ENCODE measurements at places on chromosomes 12 and 14. TPM values are rescaled to one million over a fixed set of nuclear protein-coding genes. Genes with fewer than 3 reads are reported as not detected.

The CAPZA3 gene
- total RNA-seq, result not detected

GRCh38 chr12:6340032-6340638 is 1.7 kb downstream of the TNFRSF1A start:
- DNase-seq, result peak; percentile 69

DNA sequence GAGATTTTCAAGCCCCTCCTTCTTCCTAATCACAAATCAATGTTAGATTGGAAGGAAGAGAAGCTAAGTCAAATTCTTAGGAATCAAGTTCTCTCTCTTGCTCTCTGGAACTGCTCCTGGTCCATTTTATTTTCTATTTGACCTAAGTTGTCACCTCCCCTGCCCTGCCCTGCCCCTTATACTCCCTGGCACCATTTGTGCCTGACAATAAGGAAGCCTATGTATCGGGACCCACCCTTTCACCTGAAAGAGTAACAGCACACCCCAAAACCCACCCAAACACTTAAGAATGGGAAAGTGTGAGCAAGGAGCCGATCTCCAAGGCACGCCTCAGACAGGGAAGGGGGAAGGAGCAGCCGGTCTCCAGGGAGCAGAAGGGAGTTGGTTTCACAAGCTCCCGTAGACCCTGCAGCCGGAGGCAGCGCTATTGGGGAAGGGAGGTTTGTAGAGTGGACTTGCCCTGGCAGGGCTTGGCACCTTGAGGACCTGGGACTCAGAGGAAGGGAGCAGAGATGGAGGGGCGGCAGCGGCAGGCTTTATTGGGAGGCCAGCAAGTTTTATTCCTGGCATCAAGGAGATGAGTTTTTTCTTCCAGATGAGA is 1.6 kb downstream of the LRRC74A start:
- no peak for DNase-seq

The ALDH1L2 gene
- 63.9 TPM for total RNA-seq

DNA sequence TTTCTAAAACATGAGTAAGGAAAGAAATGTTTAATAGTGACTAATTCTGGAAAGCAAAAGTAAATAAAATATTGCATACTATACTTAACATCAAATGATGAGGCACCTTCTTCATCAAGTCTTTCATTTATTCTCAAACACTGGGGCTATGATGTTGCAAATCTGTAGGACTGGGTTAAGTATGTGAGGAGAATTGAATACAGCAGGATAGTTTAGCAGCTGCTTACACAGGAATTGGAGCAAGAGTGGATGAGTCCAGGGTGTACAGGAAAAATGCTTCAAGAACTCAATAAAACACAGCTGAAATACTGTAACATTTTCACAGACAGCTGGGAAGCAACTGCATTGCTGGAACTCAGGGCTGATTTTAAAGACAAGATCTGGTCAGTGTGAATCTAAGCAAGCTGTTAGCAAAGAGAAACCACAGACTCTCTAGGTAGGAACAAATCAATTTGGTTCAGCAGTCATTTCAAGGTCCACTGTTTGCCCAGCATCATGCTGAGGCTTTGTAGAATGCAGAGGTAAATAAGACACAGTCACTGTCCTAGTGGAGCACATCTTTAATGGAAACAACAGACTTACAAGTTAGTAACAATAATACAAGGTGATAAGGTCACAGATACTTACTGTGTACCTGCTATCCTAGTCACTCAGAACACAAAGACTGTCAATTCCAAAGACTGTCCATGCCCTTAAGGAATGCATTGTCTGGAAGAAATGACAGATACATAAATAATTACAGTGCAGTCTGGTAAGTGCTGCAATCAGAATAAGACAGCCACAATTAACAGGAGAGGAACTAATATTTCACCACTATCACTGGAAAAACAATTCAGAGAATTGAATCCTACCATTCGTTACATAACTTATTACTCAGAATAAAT is 96.8 kb upstream of the DACT1 start:
- DNase-seq, result no peak

The ACVR1B gene
- total RNA-seq, result 13.0 TPM

- peak; percentile 17 for DNase-seq
Measured at GRCh38 chr12:80099259-80099658, at the start of gene OTOGL. TSS of gene OTOGL (plus strand) at chr12:80099537. CDS start at chr12:80209432, 109,895 bp downstream.

DNA sequence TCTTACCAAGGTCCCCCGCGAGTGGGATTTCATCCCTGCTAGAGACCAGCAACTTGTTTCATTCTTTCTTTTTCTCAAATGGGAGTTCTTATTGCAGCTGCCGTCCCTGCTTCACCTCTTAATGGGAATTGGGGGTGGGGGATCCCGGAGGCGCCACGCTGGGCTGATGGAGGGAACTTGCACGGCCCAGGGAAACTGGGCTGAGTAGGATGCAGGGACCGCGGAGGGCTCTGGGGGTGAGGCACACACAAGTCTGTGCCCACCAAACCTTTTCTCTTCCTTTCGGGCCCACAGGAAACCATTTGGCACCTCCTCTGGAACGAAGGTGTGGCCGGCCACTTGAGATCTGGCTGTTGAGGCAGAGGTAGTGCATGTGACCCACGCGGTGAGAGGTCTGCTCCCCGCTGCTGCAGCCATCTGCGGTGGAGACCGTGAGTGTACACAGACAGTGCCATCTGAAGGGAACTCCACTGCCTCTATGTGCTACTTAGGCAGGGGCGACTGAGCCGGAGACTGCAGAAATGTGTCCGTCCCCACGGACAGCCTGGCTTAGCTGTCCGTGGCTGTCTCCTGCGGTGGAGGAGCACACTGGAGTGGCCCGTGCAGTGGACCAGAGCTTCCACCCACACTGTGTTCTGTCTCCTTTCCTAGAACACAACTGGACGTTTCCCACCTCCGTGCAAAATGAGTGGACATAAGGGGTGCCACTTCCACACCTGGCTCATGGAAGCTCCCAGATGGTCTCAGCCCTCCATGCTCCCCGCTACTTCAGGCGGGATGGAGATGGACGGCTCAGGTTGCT is 42.1 kb upstream of the TESC start:
- no peak for DNase-seq

The RHEBL1 gene
- total RNA-seq, result 0.72 TPM

GRCh38 chr12:112762753-112763152 is 28.8 kb upstream of the RPH3A start:
- no peak for DNase-seq

The GNB3 gene
- total RNA-seq, result 1.4 TPM

GRCh38 chr14:96603350-96604255 is 101.4 kb downstream of the PAPOLA start:
- DNase-seq, result no peak

The ACSS3 gene
- total RNA-seq, result 22.4 TPM

DNA sequence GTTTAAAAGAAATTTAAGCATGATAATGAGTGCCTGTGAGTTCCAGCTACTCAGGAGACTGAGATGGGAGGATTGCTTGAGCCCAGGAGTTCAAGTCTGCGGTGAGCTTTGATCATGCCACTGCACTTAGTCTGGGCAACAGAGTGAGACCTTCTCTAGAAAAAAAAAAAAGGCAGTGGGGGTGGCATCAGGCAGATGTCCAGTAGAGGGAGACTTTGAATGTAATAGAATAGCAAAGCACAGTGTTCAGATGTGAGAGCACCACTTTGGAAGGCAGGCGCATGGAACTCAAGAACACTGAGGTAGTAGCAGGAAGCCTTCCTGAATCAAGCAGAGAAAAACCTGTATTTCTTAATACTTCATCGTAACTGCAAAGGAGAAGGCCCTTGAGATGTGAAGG is 394.5 kb upstream of the GARIN6 start:
- DNase-seq, result no peak

DNA sequence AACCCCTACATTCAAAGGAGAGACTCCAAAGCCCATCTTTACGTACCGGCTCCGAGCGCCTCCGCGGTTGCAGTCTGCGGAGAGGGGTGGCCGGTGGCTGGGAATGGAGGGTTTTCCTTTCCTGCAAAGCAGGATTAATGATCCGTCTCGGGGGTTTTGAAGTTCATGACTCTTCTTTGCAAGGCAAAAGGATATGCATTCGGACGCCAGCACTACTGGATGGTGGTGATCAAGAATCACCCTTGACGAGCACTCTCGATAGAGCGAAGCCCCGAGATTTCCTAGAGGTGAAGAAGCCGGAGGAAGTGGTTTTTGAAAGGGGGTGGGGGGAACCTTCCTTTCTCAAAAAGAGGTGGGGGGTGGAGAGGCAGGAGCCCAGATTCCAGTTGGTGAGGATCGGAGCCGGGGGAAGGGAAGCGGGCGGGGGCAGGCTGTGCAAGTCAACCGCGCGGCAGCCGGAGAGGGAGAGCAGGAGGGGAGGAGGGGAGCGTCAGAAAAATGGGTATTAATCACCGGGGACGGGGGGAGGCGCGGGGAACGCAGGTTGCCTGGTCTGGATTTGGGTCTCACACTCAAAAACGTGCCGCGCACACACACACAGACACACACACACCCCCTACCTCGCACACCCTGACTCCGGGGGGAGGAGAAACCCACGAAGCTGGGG is at the start of gene GRIN2B:
TSS of gene GRIN2B (minus strand) at position 307 of the 667 bp plus-strand sequence. CDS start 115,394 bp downstream, outside the sequence.
- no peak for DNase-seq

- DNase-seq, result no peak
Measured at GRCh38 chr14:60651086-60651795, 2.0 kb upstream of the SIX1 start.

The METAP2 gene
- 91.6 TPM for total RNA-seq

The CLBA1 gene
- 11.5 TPM for total RNA-seq

GRCh38 chr12:79407671-79408622 is 282.8 kb downstream of the PAWR start:
- DNase-seq, result no peak

The ARHGDIB gene
- 1.5 TPM for total RNA-seq

- no peak for DNase-seq
Measured at GRCh38 chr12:60251091-60251490, 655.3 kb downstream of the SLC16A7 start.

The BATF gene
- total RNA-seq, result 0.72 TPM

- DNase-seq, result no peak
Measured at GRCh38 chr14:32620303-32620702, 291.2 kb downstream of the AKAP6 start.

GRCh38 chr12:76637807-76638206 is 78.2 kb upstream of the OSBPL8 start:
- peak; percentile 76 for DNase-seq

The CLECL1 gene
- not detected for total RNA-seq

The CLEC1A gene
- under 0.01 TPM for total RNA-seq

- DNase-seq, result no peak
Measured at GRCh38 chr12:10136637-10137205, 6.7 kb upstream of the CLEC7A start.

All from osteoblast (primary cell).